Anterior cingulate cortex (tissue), 58 donors: ENCODE measurements at places on chromosomes 16 and 17.
A peak's percentile ranks its signal among the peaks of the same experiment; 100 is the strongest.

DNA sequence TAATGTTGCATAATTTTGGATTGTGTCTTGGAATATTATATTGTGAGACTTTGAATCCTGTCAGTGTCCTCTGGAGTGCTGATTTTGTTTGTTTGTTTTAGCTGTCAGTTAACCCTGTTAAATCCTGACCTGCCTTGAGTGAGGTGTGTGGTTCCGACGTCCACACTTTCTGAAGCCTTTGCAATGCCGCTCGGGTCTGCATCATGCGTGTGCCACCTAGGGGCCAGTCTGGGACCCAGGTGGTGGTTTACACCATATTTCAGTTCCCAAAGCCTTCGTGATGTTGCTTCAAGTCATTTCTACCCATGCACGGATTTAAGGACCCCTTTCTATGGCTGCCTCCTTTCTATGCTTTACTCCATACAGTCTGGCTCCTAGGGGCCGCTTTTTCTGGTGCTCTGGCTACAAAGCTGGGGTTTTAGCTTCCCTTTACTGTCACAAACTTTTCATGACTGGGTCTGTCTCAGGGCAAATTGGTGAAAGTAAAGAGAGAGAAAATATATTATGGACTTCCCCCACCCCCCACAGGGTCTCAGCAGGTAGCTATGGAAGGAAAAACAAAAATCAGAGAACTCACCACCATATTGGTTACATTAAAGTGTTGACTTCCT is 11.4 kb upstream of the OR4D1 start:
- DNase-seq: no peak

DNA sequence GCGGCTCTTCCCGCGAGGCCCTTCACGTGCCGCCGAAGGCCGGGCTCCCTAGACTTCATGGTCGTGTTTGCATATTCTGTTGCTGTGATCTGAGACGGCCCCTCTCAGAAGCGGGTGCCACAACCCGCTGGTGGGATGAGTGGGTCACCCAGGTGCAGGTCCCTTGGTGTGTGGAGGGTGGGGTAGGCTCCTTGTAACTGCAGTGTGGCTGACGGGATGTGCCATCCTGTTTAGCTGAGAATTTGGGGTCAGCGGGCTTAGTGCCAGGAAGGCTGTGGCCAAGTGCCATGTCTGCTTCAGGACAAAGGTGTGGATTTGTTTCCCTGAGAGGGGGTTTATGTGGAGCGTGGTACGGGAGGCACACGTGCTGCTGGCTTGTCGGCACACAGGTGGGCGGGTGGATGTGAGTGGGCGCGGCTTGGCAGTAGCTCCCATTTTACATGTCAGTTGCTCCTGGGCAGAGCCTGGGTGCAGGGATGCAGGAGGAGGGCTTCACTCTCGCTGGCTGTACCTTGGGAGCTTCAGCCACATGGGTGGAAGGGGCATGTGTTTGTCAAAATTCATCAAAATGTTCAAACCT is 9.2 kb upstream of the WFIKKN1 start:
- no peak for DNase-seq

DNA sequence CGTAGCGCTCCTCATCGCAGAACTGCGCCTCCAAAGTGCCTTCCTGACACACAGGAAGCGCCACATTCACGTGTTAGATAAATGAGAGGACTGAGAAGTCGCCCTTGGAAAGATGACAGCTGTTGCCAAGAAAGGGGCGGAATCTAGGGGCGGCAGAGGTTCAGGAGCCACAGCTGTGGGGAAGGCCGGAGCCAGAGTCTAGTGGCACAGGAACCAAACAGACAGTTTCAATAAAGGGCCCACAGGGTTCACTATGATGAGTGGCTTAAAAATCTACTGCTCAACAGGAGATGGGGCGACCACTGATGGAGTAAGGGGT is 4.7 kb downstream of the FLCN start:
- no peak for DNase-seq

DNA sequence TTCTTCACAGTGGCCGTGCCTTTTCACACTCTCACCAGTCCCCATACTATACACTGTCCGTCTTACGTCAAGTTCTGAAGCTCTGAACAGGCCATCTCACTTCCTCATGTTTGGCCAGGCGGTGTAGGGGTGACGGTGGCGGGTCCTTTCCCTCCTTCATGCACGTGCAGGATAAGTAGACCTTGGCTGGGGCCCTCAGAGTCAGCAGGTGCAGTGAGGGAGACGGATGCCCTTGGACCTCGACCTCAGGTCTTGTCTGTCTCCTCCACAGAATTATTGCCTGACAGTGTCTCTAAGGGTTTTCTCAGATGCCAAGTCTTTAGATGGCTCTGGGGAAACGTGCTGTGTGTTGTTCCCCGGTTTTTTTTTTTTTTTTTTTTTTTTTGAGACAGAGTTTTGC is 37.6 kb downstream of the RAB11FIP3 start:
- no peak for DNase-seq

DNA sequence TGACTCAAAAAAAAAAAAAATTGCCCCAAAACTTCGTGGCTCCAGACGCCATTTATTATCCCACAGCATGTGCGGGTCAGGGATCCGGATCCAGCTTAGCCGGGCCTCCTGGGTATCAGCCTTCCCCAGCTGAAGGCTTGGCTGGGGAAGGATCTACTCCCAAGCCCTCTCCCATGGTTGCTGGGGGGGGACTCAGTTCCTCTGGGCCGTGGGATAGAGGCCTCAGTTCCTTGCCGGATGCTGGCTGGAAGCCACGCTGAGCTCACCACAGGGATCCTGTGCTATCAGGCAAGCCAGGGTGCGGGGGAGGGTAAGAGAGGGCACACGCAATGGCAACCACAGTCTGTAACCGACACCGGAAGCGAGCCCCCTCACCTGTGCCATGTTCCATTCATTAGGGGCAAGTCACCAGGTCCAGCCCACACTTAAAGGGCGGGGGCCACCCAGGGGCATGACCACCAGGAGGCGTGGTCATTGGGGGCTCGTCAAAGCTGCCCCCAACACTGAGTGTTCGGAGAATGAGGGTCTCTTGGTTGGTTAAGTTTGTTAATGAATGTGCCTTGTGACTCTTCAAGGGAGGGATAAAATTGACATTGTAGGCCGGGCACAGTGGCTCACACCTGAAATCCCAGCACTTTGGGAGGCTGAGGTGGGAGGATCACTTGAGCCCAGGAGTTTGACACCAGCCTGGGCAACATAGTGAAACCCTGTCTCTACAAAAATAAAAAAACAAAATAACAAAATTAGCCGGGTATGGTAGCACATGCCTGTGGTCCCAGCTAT is 210.0 kb upstream of the GSE1 start:
- no peak for DNase-seq

- DNase-seq: peak; percentile 25
Measured at GRCh38 chr17:75468291-75468754, 11.9 kb downstream of the TMEM94 start.

DNA sequence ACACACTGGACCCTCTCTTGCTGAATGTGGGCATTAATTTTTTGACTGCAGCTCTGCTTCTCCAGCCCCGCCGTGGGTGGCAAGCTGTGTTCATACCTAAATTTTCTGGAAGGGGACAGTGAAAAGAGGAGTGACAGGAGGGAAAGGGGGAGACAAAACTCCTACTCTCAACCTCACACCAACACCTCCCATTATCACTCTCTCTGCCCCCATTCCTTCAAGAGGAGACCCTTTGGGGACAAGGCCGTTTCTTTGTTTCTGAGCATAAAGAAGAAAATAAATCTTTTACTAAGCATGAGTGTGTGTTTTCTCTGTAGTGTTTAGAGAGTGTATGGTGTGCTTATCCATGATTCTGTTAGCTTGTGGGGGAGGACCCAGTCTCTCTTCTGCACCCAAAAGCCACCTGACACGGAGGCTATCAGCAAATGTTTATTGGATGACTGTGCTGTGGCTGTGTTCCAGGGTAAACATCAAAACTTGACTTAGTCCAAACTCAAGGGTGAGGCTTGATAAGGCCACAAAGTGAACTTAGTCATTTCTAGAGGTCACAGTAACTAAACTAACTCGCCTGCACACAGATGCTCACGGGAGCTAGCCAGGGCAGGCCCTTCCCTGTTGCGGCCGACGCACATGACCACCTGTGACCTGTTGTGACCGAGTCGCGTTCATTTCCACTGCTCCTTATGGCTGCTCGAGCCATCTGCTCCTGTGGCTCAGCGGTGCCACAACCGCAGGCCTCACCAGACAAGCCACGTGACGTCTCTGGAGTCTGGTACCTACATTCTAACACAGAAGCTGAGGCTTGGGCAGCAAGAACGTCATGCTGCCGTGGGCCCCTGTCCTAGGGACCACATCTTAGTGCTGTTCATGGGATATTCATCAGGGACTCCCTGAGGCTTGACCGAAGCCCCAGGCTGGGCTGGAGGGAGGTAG is 9.8 kb upstream of the MED11 start:
- no peak for DNase-seq

DNA sequence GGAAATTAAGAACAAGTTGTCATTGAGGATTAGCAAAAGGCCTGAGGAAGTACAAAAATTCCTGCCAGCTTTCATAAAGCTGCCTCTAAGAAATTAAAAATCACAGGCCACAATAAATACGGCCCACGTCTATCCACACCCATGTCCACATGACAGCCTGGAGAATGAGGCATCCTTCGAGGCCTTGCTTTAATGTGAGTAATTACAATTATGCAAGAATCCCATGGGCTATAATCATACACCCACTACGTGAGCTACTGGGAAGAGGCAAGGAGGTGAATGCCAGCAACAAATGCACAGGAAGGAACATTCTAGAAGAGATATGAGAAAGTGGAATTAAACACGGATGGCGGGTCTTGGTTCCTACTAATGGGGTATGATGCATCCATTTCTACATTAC is 65.4 kb upstream of the ZFHX3 start:
- DNase-seq: no peak

DNA sequence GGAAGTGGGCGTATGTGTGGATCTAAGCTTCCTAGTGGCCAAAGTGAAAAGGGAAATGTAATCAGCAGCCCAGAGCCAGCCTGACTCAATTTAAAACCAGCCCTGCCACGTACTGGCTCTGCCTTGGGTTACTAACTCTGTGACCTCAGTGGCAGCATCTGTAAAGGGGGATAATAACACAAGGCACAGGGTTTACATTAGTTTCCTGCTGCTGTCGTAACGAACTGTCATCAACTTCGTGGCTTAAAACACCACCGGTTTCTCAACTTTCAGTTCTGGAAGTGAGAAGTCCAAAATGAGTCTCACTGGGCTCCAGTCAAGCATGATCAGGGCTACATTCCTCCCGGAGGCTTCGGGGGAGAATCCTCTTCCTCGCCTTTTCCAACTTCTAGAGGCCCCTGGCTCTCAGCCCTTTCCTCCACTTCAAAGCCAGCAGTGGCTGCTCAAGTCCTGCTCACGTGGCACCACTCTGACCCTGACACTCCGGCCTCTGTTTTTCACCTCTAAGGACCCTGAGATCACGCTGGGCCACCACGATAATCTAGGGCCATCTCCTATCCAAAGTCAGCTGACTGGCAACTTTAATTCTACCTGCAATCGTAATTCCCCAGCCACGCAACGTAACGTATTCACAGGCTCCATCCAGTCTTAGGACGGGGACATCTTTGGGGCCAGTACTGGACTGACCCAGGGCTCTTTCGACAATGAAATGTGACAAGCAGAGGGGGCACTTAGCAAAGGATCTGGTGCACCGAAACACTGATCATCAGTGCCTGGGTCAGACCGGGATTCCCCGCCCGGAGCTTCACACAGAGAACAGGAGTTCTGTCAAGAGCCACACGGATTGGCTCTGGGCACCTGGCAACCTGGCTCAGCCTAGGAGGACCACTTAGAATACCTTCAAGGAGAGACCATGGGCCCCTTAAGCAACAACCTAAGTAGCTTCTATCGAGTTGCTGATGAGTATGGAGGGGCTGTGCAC is 14.5 kb downstream of the TMC6 start:
- no peak for DNase-seq

GRCh38 chr16:69544088-69544487 is 21.7 kb upstream of the NFAT5 start:
- DNase-seq: no peak

DNA sequence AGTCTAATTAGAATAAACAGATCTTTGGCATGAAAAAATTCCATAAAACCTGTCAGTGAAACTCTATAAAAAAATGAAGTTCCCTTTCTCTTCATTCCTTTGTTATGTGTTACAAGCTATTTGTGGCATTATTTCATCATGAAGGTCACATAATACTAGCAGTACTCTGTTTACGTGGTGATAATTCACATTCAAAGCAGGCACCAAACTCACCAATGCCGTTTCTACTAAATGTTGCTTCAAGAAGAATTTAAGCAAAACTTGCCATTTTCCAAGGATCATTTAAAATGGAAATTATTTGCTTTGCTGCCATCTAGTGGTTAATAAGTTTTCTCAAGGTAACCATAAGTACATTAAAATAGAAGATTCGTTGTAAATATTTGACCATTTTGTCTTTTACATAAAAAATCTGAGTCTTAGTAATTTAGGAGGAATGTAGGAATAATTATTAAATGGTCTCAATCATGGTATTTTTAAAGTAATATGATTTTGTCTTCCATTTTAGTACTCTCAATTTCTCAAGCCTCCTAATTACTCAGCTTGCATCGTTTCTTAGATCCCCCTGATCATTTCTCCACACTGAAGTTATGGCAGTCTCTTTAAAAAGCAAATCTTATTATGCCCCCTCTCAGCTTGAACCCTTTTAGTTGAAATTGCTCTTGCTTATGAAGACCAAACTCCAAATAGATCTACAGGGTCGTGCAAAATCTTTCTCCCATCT is 80.8 kb downstream of the OMG start:
- no peak for DNase-seq

GRCh38 chr17:76496464-76496863 is 4.8 kb downstream of the RHBDF2 start:
- no peak for DNase-seq

DNA sequence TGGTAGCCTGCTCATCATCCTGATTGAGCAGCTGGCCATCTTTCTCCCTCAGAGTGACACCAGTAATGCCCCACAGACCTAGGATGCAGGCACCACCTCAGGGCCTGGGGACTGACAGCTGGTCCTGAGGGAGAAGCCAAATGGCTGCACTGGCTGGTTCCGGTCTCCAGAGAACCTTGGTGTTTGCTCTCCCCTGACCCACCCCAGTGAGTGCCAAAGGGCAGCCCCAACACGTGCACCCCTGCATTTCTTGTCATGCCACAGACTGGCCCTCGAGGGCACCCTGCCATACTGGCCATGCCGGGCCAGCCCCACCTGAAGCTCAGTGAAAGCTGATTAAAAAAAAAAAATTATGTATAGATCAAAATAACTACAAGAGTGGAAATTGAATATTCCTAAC is 100.5 kb downstream of the WNT3 start:
- DNase-seq: no peak

- DNase-seq: no peak
Measured at GRCh38 chr16:53789137-53789536, 85.2 kb downstream of the FTO start.

GRCh38 chr17:31570951-31571892 is 179.7 kb downstream of the RAB11FIP4 start:
- no peak for DNase-seq

DNA sequence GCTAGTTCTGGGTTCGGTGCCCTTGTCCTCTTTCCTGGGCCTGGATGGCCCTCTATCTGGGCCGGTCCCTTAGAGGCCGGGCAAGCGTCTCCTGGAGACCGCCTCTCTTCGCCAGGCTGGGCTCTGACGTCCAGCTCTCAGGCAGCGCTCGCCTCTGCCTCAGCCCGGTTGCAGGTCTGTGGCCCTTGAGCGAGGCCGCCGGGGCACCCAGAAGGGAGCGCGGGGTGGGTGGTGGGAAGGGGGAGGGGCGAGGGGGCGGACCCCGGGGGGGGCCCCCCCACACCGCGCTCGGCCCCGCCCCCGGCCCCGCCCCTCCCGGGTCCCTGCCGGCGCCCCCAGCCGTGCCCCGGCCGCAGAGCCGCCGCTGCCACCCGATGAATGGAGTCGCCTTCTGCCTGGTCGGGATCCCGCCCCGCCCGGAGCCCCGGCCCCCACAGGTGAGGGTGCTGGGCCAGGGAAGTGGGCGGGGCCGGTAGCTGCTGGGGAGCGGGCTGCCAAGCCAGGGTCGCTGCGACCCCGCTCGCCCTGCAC is at the start of gene ARHGAP23:
Gene ARHGAP23, plus strand, starts transcription at position 353 of the 531 bp plus-strand sequence. Its CDS starts 22 bp downstream, at position 375.
- peak; percentile 80 for DNase-seq
